ENCODE measurements at places on chromosomes 7 and 10.

DNA sequence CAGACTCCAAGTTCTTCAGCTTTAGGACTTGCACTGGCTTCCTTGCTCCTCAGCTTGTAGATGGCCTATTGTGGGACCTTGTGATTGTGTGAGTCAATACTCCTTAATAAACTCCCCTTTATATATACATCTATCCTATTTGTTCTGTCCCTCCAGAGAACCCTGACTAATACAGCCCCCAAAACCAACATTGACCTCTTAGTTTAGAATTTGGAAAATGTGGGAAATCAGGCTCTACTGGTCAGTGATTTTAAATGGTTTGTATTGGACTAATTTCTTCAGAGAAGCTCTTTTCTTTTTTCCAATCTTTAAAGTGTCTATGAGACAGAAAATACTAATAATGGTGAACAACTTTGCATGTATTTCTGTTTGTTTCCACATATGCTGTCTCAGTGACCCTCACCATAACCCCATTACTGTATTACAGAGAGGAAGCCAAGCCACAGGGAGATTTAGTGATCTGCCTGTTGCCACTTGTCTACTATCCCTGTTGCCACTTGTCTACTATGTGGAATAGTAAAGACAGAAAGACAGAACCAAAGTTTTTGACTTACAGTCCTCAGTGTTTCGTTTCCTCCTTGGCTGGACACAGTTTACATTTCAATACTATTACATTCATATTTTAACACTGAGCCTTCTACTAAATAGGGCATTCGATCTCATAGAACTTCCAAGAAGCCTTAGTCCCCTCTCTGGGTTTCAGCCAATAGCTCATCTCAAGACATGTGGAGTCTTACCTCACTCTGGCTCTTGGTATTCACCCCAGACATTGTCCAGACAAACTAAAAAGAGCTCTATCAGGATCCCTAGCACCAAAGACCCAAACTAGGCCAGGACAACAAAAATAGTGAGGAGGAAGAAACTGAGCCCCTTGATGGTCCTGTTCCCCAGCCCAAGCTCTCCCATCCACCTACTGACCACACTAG, 121.0 kb downstream of the AKR1D1 start:
- peak overlapping the region; percentile 67 for H3K27ac ChIP-seq
- H3K27me3 ChIP-seq = no peaks in the 10 kb centered on the region
- H3K4me1 ChIP-seq = peaks cover 25% of the 10 kb centered on the region
- DNase-seq = no peak

GRCh38 chr10:116878123-116878522, 28.8 kb downstream of the ENO4 start:
- DNase-seq = no peak
- H3K4me1 ChIP-seq = no peaks in the 10 kb centered on the region
- no peaks in the 10 kb centered on the region for H3K36me3 ChIP-seq
- H3K27me3 ChIP-seq = no peaks in the 10 kb centered on the region

DNA sequence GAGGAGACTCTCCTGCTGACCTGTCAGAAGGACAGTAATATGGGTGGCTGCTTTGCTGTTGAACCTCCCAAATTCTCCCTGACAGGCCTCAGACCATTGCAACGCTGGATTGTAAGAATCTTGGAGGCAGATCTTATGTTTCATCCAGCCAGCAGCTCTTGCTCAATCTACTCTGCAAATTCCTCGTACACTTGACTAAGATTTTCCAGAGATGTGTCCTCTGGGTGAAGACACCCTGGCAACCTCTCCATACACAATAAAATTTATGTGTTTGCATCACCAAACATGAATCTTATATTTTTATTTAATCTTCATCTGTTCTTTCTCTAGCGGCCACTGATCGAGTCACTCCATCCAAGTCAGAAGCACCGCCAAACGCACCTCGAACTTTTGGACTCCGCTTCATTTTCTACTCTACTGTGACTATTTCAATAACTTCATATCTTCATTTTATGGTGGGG, 623.1 kb downstream of the ACTR3B start:
- no peak for DNase-seq
- peaks cover 6% of the 10 kb centered on the region for H3K36me3 ChIP-seq
- no peaks in the 10 kb centered on the region for H3K27me3 ChIP-seq
- no peak overlapping the region for H3K27ac ChIP-seq

GRCh38 chr10:63724922-63725321, 203.7 kb downstream of the REEP3 start:
- DNase-seq = no peak
- no peak overlapping the region for H3K4me3 ChIP-seq
- H3K4me1 ChIP-seq = no peaks in the 10 kb centered on the region
- H3K27ac ChIP-seq = no peak overlapping the region
- H3K27me3 ChIP-seq = peaks cover 2% of the 10 kb centered on the region

GRCh38 chr7:12434012-12434642, 30.5 kb upstream of the VWDE start:
- H3K27me3 ChIP-seq = no peaks in the 10 kb centered on the region
- DNase-seq = no peak
- no peaks in the 10 kb centered on the region for H3K36me3 ChIP-seq
- no peak overlapping the region for H3K4me3 ChIP-seq
- H3K4me1 ChIP-seq = peaks cover 6% of the 10 kb centered on the region

GRCh38 chr10:1726861-1727260, 10.5 kb downstream of the ADARB2 start:
- H3K36me3 ChIP-seq = no peaks in the 10 kb centered on the region
- no peak for DNase-seq
- no peak overlapping the region for H3K4me3 ChIP-seq
- no peaks in the 10 kb centered on the region for H3K4me1 ChIP-seq
- H3K27me3 ChIP-seq = peaks cover 22% of the 10 kb centered on the region

GRCh38 chr10:22554461-22555182, 159.8 kb downstream of the PIP4K2A start:
- H3K4me1 ChIP-seq = peaks cover 16% of the 10 kb centered on the region
- H3K27me3 ChIP-seq = peaks cover 3% of the 10 kb centered on the region
- peak overlapping the region; percentile 95 for H3K27ac ChIP-seq
- H3K36me3 ChIP-seq = peaks cover 2% of the 10 kb centered on the region
- H3K4me3 ChIP-seq = peak overlapping the region; percentile 51

Measured in progenitor cell of endocrine pancreas (in vitro differentiated cells).